ENCODE measurements at places on chromosomes 5 and 9.

DNA sequence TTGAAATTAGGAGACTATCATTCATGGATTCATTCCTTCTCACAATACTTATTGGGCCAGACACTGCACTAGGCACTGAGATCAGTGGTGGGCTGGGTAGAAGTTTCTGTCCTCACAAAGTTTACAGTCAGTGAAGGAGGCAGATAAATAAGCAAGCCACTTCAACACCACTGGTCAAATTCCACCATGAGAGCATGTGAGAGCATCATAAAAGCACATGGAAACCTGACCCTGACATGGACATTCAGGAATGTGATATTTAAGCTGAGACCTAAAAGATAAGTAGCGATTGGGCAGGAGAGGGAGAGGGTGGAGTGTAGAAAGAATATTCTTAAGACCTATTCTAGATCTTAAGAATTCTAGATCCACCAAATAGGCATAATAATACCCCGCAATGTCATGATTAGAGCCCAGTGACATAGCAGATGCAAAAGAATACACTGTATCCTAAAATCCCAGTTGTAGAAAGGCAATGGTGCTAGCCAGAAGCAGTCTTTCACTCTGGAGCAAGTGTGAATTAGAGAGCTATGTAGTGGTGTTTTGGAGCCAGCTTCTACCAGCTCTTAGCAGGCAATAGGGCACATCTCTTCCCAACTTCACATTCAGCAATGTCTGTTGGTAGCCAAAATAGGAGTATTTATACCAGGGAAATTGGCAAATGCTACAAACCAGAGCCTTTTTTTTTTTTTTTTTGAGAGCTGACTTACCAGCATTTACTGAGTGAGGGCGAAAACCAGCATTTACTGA is 46.4 kb downstream of the SH3RF2 start:
- no peak for DNase-seq

DNA sequence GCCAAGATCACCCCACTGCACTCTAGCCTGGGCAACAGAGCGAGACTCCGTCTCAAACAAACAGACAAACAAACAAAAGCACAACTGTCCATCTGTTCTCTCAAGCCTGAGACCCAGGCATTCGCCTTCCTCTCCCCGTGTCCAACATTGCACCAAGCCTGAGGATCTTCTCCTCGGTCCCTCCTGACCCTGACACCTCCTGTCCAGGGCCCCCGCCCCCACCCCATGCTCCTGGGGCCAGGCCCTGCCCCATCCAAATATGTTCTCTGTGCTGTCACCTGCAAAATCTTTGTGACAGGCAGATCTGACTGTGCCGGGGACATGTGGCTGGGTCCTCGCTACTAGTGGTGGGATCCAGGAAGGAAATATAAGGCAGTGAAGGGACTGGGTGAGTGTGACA is 33.4 kb upstream of the UNC5A start:
- DNase-seq = no peak

GRCh38 chr5:139470821-139471300 is at the start of gene SMIM33:
Gene SMIM33, plus strand, starts transcription at chr5:139471004. Its CDS starts 118 bp downstream, at chr5:139471122.
- no peak for DNase-seq

GRCh38 chr9:108417726-108418125 is 438.1 kb downstream of the ACTL7B start:
- no peak for DNase-seq

DNA sequence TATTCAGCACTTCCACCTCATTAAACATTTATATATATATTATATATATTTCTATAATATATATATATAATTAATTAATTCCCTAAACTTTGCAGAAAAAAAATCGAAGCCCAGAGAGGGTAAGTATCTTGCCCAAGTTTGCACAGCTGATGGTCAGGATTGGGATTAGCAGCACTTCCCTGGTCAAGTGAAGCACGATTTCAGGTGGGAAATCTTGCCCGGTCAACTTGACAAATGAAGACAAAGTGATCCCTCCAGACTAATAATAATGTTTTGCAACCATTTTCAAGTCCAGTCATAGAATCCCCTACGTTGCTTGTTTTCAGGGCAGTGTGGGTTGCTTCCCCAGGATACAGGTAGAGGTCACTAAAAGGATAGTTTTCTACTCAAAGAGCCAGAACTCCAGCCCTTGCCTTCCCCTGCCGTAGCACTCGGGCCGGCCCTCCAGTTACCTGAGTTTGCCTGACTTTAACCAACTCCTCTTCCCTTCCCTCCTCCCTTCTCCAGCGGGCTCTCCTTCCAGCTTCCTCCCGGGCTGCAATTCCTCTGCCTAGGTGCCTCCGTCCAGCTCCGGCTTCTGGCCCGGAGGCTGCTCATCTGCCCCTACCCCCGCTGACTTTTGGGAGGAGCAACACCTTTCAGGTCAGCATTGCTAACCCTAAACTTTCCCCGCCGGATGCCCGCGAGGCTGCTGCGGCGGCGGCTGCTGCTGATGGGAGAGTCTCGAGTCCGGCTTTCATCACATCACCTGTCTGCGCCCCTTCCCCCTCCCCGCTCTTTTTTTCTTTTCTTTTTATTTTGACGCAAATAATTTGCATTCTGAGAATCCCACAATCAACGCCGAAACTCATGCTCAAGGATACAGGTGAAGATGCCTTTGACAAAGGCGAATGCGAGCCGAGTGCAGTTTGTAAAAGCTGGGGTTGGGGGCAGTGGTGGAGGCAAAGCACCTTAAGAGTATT is 930 bp downstream of the PRLR start:
- DNase-seq = no peak

DNA sequence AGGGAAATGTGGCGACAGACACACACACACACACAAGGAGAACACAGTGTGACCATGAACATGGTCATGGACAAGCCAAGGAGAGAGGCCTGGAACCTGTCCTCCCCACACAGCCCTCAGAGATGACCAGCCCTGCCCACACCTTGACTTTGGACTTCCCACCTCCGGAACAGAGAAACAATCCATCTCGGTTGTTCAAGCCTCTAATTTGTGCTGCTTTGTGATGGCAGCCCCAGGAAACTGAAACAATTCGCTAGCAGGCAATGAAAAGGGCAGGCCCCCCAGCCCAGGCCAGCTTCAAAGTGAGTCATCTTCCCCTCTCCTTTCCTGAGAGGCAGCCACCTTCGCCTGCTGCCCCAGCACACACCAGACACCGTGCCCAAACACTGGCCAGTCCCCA is 47.7 kb downstream of the NSUN2 start:
- no peak for DNase-seq

Data from MG63 (cell line).